ENCODE measurements at places on chromosomes 12 and 14. TPM values are rescaled to one million over a fixed set of nuclear protein-coding genes. Genes with fewer than 3 reads are reported as not detected.

The TMEM179 gene
- total RNA-seq: not detected

The STYK1 gene
- 2.7 TPM for total RNA-seq

The AQP5 gene
- not detected for total RNA-seq

The DHRS4L2 gene
- 12.1 TPM for total RNA-seq

The ITGA7 gene
- total RNA-seq: not detected

The PTGR2 gene
- 2.0 TPM for total RNA-seq

The LGR5 gene
- not detected for total RNA-seq

Measured in dermis lymphatic vessel endothelial cell (primary cell).